ENCODE measurements at places on chromosomes 5 and 9.
A peak's percentile ranks its signal among the peaks of the same experiment; 100 is the strongest.

DNA sequence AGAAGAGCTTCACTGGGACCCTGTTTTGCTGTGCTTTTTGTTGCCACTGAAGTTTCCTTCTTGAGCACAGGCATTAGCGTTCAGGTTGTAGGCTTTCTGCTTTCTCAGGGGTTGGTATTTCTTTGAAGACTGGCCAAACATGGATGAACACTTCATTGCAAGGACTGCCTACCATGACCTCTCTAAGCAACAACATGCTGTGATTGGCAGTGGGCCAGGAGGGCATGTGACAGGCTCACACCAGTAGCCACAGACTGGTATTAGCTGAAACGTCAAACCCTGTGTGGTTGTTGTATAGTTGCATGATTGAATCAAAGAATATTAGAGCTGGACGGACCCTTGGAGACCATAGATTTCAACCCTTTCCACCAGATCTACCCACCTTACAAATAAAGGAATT is 20.0 kb upstream of the MLANA start:
- DNase-seq: no peak

GRCh38 chr9:69815313-69815712 is 5.3 kb upstream of the CFAP95 start:
- no peak for DNase-seq

GRCh38 chr9:126860757-126861466 is 473 bp downstream of the ZBTB34 start:
- DNase-seq: peak; percentile 33

- no peak for DNase-seq
These were observed 257.5 kb downstream of the DMAC1 start for GRCh38 chr9:7542126-7542525.

- DNase-seq: no peak
These were observed 49.9 kb upstream of the SSBP2 start for GRCh38 chr5:81800797-81801196.

DNA sequence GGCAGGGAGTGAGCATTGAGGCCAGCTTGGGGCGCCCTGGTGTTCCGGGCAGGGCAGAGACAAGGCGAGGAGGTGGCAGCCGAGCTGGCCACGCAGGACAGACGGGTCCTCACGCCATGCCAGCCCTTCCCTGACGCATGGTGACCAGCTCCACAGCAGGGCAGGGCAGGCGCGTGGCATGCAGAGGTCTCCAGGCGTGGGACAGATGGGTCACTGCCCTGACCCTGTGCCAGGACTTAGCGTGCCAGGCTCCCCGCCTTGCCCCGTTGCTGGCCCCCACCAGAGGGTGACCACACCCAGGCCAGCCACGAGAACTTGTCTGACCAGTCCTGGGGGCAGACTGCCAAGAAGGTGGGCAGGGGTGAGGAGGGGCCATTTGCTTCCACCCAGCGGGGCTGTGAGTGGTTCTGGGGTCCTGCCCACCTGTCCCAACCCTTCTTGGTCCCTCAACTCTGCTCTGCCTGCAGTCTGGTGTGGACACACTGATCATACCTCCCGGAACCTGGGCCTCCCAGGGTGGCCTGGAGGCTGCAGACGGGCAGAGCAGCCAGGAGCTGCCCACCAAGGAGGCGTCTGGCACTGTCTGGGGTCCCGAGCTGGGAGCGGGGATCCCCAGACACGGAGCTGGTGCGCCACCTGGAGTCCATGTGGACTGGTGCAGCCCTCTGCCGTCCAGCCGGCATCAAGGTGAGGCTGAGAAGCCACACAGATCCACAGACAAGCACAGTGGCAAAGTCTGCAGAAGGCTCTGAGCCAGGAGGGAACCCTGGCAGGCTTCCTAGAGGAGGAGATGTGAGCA is at the start of gene RNF224:
Gene RNF224, plus strand, starts transcription at position 449 of the 799 bp plus-strand sequence. CDS start 834 bp downstream, outside the sequence.
- DNase-seq: peak; percentile 90

GRCh38 chr5:132110930-132111329 is 37.3 kb downstream of the CSF2 start:
- no peak for DNase-seq

GRCh38 chr9:120683150-120683549 is 31.1 kb downstream of the MEGF9 start:
- no peak for DNase-seq

DNA sequence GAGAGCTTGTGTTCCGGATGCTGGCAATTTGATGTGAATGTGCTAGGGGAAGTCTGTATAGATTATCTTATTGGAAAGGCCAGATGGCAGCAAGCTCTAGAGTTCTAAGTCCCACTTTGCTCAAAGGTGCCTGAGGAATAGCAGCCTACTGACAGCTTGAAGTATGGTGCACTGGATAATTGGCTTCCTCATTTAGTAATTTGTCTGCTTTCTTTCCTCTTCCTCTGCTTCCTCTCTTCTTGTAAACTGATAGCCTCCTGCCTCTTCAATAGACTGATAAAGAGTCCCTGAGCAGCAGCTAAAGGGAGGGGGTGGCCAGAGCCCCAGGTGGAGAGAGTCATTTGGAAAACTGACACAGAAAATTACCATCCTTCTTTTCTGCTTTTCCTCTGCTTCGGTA is 177.3 kb downstream of the FGF1 start:
- no peak for DNase-seq

DNA sequence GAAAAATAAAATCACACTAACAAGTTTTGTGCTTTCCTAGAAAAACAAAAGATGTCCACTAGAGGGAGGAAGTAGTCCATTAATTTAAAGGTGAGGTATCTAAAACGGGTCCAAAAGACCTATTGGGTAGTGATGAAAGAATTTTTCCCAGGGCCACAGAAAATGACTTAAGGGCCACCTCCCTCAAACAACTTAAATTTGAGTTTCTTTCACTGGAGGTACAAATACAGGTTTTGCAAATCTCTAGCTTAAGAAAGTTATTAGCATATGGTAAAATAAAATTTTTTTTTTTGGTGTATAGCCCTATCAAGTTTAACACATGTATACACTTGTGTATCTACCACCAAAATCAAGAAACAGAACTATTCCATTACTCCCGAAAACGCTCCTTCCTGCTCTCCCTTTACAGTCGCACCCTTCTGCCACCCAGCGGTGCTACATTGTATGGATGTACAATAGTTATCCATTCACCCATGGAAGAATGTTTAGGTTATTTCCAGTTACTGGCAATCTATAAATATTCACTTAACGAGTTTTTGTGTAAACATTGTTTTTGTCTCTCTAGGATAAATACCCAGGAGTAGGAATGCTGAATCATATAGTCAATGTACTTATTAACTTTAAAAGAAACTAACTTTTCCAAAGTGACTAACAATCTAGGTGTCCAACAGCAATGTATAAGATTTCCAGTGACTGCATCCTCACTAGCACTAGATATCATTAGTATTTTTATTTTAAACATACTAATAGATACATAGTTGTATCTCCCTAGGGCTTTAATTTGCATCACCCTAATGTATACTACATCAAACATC is 21.9 kb downstream of the DEPDC1B start:
- DNase-seq: peak; percentile 55

- no peak for DNase-seq
These were observed 73.1 kb downstream of the LRSAM1 start for GRCh38 chr9:127524373-127524772.

GRCh38 chr5:54180630-54181031 is 129.7 kb downstream of the ARL15 start:
- DNase-seq: no peak

DNA sequence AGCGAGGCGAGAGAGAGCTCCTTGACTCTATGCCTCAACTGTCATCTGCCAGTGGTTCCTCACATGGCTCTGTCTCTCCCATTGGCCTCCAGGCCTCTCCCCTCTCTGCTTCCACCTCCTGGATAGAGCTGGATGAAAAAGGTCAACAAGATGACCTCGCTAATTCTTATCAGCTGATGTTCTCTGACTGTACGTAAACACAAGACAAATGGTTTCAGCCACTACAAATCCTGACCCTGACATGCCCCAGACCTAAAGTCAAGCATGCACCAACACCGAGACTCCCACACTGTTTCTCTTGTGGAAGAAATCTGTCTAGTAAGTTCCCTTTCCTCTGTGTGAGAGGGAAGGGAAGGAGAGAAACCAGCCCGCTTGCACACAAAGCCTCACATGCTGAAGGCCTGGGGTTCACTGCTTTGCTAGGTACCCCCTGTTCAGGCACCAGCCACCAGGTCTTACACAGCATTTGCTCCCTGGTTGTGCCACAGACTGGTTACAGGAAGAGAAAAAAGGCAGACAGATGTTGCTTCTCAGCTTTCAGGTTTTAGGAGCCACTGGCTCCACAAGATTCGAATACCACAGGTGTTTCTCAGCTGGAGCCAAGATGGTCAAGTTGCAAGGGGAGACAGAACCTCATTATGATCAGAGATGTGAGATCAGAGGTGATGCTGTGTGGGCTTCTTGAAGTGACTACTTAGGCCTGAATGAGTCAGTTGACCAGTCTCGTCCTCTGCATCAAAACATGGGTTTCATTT is 592.5 kb downstream of the CCDC171 start:
- no peak for DNase-seq

- DNase-seq: no peak
These were observed 117.5 kb upstream of the ZNF366 start for GRCh38 chr5:72624641-72625236.

- DNase-seq: peak; percentile 55
These were observed 54.5 kb upstream of the PSD2 start for GRCh38 chr5:139740992-139741672.

GRCh38 chr5:31638748-31639418 is at the start of gene PDZD2:
TSS of gene PDZD2 (plus strand) at chr5:31639131.
- DNase-seq: peak; percentile 69

DNA sequence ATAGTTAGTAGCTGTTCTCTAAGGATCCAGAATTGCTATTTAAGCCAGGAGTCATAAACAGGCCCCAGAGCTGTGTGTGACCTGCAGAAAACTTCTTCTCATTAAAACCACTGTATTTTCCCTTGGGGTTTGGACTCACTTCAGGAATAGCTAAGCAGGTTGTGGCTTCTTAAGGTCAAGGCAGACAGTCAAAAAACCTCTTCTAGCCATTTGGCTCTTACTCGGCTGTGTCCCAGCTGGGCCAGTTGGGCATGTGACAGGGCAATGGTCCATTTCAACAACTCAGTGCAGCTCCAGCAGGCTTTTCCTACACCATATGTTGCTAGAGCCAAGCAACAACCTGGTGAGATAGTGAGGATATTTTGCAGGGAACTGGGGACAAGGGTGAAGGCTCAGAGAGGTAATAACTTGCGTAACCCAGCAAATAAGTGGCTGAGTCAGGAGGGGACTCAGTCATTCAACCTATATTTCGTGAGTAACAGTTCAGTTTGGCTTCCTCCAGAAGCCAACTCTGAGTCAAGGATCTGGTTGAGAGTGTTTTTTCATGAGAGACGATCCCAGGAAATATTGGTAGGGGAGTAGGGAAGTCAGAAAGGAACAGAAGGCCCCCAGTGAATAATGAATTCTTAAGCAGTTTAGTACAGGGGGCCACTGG is 115.4 kb upstream of the PPP2R2B start:
- DNase-seq: no peak

DNA sequence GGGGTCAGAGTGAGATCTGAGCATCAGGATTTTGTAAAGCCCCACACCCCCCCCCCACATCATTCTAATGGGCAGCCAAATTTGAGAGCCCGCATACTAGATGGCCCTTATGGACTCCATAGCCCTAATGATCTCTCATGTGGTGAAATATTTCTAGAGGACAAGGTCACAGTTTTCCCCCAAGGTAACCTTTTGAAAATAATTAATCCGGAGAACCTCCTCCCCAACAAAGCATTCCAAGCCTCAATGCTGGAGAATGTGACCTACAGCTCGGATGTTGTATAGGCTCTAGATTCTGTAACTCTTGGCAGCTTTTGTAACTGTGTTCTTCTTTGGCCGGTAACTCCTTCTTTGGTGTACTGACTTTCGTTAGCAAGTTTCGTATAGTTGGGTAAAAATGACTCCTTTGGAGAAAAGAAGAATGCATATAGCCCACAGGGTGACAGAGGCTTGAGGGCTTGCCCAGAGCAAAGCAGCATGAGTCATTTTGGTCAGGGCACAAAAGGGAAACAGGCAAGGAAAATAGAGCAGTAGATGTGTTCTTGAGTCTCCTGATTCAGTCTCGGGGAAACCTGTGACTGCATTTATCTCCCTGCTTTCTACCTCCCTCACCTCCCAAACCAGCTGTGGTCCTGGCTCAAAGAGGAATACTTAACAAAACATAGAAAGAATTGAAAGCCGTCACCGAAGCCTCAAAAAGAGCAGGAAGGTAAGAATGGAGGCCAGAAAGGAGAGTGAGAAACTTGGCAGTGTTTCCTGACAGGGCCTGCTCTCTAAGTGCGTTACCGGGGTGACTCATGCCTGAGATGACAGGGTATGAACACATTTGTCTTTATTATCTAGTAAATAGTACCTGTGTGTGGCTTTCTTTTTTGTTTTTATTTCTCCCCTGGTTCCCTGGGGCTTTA is 6.6 kb upstream of the XPA start:
- no peak for DNase-seq

GRCh38 chr9:95807326-95807947 is 68.1 kb upstream of the ERCC6L2 start:
- no peak for DNase-seq

DNA sequence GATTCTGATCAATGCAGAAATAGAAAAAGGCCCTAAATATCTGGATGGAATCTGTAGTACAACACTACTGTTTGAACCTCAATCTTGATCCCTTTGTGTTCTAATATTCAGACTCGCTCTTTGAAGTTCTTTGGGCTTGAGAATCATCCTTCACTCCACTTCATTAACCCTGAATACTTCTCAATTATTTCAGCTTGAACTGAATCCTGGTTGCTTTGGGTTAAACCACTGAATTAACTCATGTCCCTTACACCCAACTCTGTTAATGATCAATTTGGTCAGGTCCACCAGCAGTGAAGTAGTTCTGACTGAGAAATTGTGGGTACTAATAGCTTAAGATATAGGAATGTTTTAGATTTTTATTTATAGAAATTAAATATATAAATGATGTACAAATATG is 1707.2 kb upstream of the ACO1 start:
- DNase-seq: no peak

DNA sequence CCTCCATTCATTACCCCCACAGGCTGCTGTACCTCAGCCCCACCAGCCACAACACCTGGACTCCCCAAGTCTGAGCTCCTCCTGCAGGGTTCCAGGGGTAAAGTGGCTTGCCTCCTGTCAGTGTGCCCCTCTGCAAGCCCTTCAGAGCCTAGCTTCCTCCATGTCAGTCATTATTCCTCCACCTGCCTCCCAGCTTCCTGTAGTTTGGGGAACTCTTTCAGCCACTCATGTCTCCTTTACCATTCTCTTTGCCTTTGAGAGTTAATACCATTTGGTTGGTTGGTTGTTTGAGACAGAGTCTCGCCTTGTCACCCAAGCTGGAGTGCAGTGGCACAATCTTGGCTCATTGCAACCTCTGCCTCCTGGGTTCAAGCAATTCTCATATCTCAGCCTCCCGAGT is 36.2 kb downstream of the IRF1 start:
- DNase-seq: no peak

- no peak for DNase-seq
These were observed 29.8 kb downstream of the PIK3R1 start for GRCh38 chr5:68245319-68245718.

- no peak for DNase-seq
These were observed 57.7 kb downstream of the GPBP1 start for GRCh38 chr5:57231607-57232006.

DNA sequence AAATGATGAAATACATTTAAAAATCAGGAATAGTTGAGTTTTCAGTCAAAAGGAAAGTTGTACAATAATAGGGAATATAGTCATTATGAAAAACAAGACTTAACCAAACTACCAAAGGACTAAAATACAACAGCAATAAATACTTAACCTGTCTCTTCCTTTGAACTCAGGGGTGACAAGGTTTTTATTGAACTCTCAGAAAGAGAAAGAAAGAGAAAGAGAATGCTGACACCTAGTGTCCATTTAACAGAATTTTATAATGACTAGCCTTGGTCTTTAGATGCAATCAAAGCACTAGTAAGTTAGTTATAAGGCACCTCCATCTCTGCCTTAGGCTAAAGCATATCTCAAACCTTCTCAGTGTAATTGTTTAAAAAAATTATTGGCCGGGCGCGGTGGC is 47.5 kb downstream of the UIMC1 start:
- DNase-seq: peak; percentile 71

All from NAMALWA (cell line).